ENCODE measurements at places on chromosomes 1 and 21.

- no peak for DNase-seq
Measured at GRCh38 chr21:25979845-25980616, 190.5 kb downstream of the APP start.

DNA sequence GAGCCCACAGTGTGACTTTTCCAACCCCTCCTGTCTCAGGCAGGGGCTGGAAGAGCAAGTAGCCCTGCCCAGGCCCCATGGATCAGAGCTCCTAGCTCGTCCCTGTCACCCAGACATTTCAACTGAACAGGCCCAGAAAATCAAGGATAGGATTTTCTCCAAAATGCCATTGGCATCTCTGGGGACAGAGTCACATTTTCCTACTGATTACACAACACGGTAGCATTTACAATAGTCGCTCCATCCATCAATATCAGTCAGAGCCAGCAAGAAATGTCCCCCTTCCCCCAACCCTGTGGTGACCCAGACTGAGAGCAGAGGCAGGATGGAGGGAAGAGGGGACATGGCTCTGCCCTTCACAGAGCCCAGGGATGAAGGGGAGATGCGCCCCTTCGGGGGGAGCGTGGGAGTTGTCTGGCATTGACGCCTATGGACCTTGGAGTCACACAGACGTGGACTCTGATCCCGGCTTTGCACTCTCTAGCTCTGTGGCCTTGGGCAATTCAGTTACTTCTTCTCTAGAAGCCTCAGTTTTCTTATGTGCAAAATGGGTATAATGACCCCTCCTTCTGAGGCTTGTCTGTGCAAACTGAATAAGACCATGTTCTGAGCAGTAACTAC lies 275.6 kb downstream of the FOXD2 start:
- no peak for DNase-seq

GRCh38 chr1:87744056-87744455 lies 415.4 kb downstream of the LMO4 start:
- DNase-seq, result no peak

- no peak for DNase-seq
Measured at GRCh38 chr1:36023098-36023769, 60.7 kb upstream of the TEKT2 start.

DNA sequence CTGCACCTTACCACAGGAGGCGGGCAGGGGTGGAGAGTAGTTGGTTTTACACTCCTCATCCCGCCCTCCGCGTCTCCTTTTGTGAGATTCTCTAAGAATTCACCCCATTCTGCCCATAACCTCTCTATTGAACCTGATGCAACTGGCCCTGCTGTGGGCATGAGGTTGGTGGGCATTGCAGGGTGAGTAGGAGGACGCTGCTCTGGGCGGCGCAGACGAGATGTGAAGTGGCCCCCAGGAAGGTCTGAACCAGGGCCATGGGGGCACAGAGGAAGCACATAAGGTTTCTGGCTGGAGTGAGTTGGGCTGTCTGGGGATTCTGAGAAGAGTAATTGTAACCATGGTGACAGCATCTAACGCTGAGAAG lies 8.8 kb downstream of the PADI1 start:
- no peak for DNase-seq

GRCh38 chr1:156550346-156550745 lies 22.0 kb downstream of the IQGAP3 start:
- DNase-seq, result no peak

DNA sequence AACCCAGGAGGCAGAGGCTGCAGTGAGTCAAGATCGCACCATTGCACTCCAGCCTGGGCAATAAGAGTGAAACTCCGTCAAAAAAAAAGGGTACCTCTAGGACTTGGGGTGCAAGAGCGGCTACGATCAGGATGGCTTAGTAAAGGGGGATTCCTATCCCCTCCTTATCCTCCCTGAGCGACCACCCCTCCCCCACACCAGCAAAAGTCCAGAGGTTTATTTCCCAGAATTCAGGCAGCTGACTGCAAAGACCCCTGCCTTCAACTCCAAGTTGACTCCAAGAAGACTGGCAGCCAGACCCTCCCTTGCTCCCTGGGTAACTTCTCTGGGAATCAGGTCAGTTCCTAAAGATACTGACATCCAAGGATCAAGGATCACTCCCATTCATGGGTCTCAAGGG lies 12.4 kb upstream of the PRDM16 start:
- no peak for DNase-seq

- no peak for DNase-seq
Measured at GRCh38 chr1:28718586-28719331, 18.0 kb upstream of the YTHDF2 start.

- DNase-seq, result no peak
Measured at GRCh38 chr1:171296897-171297296, 17.1 kb upstream of the FMO4 start.

DNA sequence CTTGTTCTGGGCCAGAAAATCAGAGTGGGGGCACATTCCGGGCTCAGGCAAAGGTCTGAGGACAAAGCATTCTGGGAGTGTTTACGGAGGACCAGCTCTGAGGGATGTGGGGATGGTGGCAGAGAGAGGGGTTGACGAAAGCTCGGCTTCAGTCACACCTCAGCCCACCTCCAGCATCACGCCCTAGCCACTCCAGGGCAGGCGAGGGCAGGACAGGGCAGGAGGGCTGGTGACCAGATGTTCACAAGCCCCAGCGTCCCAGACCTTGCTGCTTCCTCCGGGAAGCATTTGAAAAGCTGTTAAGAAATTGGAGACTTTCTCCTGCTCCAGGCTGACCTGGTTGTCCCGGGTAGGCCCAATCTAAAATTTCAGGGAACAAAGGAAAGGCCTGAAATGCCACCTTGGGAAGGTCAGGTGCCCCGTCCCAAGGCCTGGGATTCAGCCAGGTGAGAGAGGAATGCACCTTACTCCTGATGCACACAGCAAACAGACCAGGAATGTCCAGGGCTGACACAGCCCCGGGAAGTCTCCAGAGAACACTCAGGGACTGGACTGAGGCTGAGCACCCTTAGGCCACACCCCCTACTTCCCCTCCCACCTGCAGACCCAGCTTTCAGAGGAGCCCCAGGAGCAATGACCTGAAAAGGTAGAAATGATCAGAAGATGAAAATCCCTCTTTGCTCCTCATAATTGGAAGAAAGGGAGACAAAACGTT lies 71.9 kb upstream of the KLHDC7A start:
- DNase-seq, result no peak

- no peak for DNase-seq
Measured at GRCh38 chr1:54940042-54940441, 40.4 kb upstream of the TMEM61 start.

- DNase-seq, result no peak
Measured at GRCh38 chr1:6835139-6835538, 49.9 kb downstream of the CAMTA1 start.

GRCh38 chr1:147077936-147078605 lies 94.2 kb downstream of the PRKAB2 start:
- DNase-seq, result no peak

GRCh38 chr1:196407358-196408051 lies 200.7 kb downstream of the KCNT2 start:
- DNase-seq, result no peak

DNA sequence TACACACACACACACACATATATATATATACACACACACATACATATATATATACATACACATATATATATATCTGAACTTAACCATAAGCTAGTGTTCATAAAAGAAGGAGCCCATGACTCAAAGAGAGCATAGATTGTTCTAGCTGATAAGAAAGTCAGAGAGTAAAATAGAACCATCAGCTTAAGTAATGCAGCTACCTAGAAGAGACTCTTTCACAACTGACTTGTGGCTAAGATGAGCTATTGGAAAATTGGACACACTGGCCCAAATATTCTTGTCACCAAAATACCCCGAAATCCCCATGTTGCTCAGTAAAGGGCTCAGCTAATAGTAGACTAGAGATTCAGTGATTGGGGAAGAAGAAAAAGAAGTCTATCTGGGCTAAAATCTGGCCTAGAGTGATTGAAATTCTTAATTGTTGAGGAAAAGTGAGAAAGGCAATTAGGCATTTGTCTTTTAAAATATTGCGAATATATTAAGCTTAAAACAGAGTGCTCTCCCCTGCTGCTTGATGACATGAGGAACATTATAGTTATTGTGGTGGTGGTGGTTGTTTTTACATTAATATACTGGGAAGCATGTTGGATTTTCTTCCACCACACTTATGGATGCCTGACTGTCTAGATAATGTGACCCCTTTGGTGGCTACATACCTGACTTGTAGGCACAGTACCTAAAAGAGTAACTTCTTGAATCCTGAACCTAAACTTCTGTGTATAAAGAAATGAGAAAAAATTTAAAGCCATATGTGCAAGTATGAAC lies 6.3 kb downstream of the SLAMF1 start:
- DNase-seq, result no peak

- peak; percentile 15 for DNase-seq
Measured at GRCh38 chr1:32981003-32981901, 16.6 kb upstream of the RNF19B start.

DNA sequence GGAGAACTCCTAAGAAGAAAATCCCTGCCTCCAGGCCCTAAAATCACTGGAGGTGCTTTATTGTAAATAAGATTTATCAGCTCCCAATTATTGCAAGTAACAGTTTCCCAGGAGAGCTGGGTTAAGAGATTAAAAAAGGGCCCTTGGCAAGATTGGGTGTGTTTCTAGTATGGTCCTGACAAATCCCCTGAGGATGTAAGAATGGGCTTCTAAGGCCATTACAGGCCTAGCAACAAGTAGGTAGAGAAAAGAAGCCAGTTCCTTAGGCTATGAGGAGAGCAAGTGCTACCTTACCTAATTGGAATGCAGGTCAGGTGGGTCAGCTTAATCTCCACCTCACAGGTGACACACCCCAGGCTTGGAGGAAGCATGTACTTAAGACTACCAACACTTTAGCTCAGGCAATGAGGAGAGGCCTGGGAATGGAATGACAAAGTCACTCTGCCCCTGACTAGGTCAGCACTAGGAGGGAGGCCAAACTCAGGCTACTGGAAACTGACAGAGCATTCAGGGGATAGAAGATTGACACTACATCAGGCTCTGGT lies 6.8 kb upstream of the OTUD7B start:
- no peak for DNase-seq

- no peak for DNase-seq
Measured at GRCh38 chr1:236870721-236871120, 75.6 kb downstream of the MTR start.

GRCh38 chr1:183148599-183148998 lies 37.5 kb upstream of the LAMC2 start:
- DNase-seq, result no peak

DNA sequence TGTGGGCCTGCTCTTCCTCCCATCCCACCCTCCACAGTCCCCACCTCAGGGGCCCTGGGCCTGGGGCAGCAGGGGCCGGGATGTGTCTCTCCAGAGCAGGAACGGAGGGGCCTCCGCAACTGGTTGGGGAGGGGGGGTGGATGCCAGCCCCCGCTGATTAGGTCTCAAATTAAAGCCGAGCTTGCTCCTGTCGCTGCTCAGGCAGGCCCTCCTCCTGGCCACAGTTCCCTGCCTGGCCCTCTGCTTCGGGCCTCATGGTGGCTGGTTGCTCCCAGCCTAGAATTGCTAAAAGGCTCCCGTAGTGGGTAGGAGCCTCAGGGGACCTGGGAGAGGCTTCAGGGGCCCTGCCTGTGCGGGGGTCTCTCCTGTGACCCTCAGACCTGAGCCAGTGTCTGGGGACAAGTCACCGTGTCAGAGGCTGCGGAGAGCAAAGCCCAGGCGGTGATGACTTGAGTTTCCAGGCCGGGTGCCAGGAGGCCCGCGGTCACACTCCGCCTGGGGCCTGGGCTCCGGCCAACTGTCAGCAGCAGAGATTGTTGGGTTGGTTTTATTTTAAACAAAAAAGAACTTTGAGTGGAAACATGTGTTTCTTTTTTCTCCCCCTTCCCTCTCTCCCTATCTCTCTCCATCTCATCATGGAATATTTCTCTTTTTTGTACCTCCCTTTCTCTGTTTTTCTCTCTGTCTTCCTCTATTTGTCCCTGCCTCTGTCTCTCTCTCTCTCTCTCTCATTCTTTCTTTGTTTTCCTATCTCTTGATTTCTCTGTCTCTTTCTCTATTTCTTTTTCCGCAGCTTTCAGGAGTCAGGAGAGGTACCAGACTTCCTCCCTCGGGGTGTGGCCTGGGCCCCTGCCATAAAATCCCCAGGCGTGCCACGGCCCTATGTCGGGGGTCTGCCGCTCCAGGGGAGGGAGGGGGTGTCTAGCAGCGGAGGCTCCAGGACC lies 20.0 kb upstream of the EPHA2 start:
- DNase-seq, result peak; percentile 75

DNA sequence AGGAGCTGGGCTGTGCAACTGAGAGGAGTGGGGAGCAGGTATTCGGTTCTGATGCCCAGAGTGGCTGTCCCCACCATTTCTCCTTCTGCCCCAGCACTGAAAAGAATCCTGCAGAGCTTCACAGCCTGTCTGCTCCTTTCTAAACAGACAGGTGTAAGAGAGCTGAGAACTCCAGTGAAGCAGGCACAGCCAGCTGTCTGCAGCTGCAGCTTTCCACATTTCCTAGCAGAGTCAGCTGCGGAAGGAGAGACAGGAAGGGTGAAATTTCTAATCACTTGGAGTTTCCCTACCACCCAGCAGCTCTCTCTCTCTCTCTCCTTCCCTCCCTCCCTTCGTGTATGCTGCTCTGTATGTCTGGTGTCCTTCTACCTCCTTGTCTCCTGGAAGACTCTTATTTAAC lies 40.5 kb upstream of the GJB5 start:
- DNase-seq, result no peak

GRCh38 chr1:76335882-76336281 lies 261.3 kb downstream of the ST6GALNAC3 start:
- no peak for DNase-seq

DNA sequence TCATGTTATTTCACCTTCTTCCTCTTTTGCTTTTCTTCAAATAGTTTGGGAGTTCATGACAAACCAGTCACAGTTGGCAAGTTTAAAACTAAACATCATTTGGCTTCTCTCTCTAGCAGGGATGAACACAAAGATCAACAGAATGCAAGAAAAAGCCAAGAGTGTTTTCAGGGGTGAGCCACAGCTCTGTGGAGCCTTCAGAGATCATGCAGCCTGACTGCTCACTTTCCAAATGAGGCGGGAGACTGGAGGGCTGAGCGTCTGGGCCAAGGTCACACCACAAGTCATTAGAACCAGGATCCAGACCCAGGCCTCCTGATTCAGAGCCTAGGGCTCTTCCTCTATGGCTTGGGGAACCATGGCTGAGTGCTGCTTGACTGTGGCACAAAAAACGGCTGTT lies 2.7 kb downstream of the DPT start:
- no peak for DNase-seq

DNA sequence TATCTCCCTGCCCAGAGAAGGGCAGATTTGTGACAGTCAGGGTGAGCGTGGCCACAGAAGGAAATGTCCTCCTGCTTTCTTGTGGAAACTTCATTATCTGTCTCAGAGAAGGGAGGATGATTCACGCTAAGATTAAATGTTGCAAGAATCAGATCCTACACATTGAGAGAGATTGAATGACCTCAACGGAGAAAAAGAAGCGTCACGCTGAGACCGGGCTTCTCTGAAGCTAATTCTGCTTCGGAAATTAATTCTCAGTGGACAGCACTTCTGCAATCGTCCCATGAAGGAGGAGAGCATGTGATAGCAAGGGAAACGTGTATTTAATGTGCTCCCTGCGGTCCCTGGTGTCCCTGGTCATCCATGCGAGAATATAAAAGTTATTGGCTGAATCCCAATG lies 19.8 kb upstream of the C1orf21 start:
- DNase-seq, result no peak
